ENCODE measurements at places on chromosomes 4 and X. TPM values are rescaled to one million over a fixed set of nuclear protein-coding genes. Genes with fewer than 3 reads are reported as not detected.

DNA sequence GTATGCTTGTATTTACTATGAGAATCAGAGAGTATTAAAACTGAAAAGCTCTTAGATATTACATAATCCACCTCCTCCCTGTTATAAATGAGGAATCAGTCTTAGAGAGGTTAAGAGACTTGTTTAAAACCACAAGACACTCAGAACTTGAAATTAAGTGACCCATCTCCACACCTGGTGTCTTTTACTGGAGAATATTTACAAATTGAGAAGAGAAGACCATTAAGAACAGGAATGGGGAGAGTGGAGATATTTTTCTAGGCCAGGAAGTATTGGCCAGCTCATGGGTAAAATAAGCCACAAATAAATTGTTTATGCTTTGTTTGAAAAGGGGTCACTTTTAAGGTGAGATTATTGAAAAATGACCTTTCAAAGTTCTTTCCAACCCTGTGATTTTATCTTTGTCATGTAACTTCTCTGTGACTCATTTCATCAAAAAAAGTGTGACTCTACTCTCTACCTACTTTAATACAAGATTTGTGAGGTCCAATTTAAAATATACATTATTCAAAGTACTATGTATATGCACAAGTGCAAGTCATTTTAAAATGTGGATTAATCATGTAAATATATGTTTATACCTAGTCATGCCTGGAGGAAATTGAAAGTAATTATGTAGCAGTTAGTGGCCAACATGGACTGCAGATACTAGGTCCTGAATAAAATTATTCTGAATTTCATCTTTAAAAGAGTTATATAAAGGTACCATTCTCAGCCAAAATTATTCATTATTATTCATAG lies 15.9 kb upstream of the COX7B2 start:
- DNase-seq = no peak

DNA sequence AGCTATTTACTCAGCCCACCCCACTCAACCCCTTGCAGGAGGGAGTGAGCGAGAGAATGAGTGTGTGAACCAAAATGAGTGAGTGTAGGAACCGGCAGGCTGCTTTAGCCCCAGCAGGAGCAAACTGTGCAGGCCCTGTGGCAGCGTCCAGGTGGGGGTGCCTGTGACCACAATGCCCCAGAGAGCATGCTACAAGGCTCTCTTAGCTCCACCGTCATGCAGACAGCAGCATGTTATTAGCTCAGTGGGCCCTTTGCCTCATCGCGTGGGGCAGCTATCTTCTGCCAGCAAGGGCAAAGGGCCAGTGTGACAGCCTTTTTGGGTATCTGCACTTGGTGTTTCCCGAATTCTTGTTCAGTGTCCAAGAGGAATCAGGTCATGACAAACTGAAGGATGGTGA lies 271.3 kb downstream of the GPM6A start:
- DNase-seq = no peak

GRCh38 chr4:127403471-127404084 lies 229.2 kb upstream of the INTU start:
- no peak for DNase-seq

VCX2 gene
- not detected for total RNA-seq

GRCh38 chrX:153933748-153934147 lies 1.1 kb downstream of the NAA10 start:
- no peak for DNase-seq

SMIM14 gene
- total RNA-seq = 5.2 TPM

DNA sequence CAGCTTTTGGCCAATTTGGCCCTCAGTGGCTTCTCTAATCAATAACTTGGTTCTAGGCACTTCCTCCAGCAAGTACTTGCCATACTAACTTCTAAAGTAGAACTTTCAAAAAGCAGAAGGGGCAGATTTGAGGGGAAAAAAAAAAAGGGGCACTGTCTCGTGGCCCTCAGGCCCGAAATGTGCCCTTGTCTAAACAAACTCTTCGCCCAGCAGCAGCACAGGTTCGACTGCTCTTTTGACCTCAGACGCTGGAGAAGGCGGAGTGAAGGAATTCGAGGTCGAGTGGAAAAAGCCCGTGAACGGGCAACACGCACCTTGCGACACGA lies 775 bp downstream of the GRPEL1 start:
- no peak for DNase-seq

- no peak for DNase-seq
These were observed 497.2 kb downstream of the RAPGEF2 start for GRCh38 chr4:159600061-159600460.

DNA sequence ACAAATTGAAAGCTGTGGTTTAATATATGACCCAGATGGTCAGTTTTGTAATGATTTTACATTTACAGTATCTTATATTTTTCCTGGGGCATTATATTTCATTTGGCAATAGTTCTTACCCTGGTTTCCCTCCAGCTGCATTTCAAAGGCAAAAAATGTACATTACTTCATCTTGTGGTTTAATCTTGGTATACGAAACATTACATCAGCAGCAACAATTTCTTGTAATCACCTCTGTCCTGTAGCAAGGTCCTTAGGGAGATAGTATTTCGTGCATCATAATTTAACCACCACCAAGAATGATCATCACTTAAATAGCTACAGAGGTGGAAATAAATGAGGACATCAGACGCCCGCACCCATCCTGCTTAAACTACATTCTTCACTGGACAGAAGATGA lies 48.8 kb downstream of the HS6ST2 start:
- peak; percentile 73 for DNase-seq

LYAR gene
- total RNA-seq = 14.8 TPM

DNA sequence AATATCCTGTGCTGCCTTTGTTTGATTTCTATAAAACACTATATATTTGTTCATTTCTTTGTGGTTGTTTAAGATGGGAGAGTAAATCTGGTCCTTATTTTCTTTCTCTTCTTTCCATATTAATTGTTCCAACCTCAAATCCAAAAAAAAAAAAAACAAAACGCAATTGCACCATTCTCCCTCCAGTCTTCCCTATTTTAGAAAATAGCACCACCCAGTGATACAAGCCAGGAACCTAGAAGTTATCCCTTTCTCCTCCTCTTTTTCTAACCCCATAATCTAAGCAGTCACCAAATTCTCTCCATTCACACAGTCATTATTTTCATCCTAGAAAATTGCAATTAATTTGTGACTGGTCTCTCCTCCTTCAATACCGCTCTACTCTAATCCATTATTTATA lies 107.8 kb downstream of the GABRA3 start:
- no peak for DNase-seq

ZNF711 gene
- total RNA-seq = 11.4 TPM

DNA sequence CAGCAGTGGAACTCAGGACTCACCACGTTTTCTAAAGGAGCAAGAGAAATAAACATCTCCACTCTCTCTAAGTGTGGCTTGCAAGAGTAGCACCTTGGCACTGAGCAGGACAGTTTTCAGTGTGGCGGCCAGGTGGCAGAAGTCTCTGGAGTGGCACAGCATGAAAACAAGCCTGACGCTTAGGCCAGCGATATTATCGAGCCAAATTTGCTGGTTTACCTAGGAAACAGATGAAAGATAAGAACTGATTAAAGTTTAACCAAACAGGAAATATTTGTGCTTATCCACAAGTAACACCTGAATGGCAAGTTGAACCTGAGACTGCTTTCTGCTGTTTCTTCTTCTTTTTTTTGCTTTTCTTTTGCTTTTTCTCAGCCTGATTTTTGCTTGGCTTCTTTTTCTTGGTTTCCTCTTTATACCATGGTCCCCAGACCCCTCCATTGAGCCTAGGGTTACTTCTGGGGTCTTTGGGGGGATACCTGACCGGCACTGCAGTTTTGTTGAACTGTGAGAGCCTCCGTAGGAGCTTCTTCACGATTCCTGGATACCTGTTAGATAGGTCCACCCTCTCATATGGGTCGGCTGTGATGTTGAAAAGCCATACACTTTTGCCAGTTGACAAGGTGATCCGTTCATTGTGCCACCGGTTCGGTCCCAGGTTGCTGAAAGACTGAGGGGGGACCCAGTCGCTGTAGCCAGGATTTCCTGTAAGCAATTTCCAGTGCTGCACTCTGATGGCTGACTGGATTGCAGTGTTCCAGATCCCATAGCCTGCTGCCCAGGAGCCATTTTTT lies 77.3 kb downstream of the ARSJ start:
- no peak for DNase-seq

GRCh38 chr4:18042754-18043153 lies 21.2 kb upstream of the LCORL start:
- no peak for DNase-seq

SMIM10L2A gene
- total RNA-seq = 17.2 TPM

DNA sequence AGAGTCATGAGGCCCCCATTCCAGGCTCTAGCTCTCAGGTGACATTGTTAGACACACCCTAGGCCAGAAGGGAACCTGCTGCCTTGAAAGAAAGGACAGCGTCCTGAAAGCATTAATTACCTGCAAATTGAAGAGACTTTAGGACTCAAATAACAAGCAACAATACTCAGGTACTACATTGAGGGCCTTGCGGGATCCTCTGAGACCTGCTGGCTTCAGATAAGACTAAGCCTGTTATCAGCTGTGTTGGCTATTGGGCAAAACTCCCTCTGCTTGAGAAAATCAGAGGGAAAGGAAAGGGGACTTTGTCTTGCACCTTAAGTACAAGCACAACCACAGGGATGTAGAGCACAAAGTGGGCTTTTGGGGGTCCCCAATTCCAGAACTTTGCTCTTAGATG lies 45.9 kb upstream of the DACH2 start:
- no peak for DNase-seq

DNA sequence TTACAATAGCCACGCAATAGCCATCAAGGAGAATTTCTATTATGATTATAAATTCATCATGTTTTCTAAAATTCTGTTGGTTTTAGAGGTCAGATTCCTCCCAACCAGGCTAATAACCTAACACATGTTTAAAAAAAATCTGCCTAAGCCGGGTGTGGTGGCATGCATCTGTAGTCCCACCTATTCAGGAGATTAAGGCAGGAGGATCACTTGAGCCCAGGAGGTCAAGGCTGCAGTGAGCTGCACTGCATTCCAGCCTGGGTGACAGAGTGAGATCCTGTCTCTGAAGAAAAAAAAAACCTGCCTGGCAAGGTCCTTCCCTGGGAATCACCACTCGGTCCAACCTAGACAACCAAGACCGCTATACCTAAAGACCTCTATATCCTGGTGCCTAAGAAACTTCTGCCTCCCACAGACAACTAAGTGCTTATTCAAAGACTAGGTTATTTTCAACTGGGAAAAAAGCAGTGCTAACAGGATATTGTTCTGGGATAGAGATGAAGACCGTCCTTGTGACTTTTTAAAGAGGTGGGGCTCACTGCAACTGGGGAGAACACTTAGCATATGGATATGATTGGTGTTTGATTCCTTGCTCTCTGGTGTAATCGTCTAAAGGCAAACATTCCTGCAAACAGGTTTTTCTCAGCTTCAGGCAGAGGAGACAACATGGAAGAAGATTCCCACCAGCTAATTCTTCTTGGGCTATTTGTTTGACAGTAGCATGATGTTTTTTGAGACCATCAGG lies 18.2 kb downstream of the ATP1B4 start:
- DNase-seq = no peak

IL15 gene
- not detected for total RNA-seq

DNA sequence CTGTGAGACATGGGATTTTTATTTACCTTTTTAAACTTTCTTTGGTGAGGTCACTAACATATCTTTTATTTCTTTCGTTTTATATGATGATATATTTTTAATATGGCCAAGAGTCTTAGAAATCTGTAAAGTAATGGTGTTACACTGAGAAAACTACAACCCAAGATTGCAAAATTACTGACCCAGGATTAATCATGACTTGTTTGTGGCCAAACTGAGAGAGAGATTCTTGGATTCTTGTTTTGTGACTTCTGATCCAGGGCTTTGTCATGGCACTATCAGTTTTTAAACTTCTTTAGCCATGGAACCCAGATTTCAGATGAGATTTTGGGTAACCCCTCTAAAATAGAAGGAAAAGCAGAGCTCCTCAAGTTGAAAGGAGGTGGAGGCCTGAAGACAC lies 42.0 kb downstream of the SGMS2 start:
- DNase-seq = peak; percentile 34

- no peak for DNase-seq
These were observed 42.6 kb downstream of the LNX1 start for GRCh38 chr4:53548662-53549061.

DNA sequence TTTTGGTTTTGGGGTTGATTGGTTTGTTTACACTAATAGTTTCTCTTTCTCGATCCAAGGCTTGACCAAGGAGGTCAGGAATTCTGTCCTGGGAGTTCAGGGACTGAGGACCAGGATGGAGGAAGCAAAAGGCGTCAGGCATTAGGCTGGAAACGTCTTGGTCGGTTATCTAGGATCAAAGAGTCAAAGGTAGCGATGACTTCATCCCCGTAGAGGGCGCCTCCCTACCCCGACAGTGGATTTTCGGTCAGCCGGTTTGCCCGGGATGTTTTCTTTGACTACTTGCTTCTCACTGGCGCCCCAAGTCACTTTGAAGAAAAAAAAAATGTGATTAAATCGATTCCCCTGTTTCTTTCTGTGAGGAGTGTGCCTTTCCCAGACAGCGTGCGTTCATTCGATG lies 980 bp upstream of the FHDC1 start:
- no peak for DNase-seq

- peak; percentile 0 for DNase-seq
These were observed at the start of gene MTMR8 for GRCh38 chrX:64394874-64395567. Gene MTMR8 (minus strand): TSS chrX:64395452. CDS start chrX:64395363, 89 bp downstream.

GRCh38 chrX:21813612-21814368 lies 25.6 kb upstream of the MBTPS2 start:
- DNase-seq = no peak

Data from cardiac muscle cell (in vitro differentiated cells and primary cell).